ENCODE measurements at places on chromosomes 2 and 18.

- no peak for DNase-seq
Observed at GRCh38 chr2:46010223-46010924, 286.8 kb upstream of the EPAS1 start.

DNA sequence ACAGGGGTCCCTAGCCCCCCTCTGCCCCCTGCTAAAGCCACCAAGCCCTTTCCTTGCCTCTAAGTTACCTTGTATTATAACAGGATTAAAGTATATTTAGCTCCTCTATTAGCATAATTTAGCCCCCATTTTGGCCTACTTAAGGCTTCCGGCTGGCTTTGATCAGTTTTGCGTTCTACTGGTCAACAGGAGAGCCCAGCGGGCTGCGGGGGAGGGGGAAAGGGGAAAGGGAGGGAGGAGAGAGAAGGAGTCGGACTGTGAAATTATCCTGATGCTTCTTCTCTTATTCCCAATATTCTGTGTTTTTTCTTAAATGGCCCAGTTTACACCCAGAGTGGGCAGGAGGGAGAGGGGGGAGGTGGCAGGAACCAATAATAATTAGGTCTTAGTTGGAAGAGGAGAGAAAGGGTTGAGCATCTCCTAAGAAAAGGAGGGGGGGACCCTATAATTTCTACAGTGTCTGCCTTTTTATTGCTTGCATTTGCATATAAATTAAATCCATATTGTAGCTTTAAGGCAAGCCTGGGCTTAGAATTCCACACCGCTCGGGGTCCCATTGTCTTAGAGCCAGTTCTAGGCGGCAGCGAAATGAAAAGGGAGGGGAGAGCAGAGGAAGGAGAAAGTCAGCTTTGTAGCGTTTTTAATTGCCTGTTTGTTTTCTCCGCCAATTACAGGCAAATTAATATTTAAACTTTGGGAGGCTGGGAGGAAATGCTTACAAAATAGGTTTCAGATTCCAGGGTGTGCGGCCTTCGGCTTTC lies 39.6 kb downstream of the EN1 start:
- DNase-seq, result no peak

- DNase-seq, result no peak
Observed at GRCh38 chr2:170152421-170152820, 25.5 kb upstream of the MYO3B start.

DNA sequence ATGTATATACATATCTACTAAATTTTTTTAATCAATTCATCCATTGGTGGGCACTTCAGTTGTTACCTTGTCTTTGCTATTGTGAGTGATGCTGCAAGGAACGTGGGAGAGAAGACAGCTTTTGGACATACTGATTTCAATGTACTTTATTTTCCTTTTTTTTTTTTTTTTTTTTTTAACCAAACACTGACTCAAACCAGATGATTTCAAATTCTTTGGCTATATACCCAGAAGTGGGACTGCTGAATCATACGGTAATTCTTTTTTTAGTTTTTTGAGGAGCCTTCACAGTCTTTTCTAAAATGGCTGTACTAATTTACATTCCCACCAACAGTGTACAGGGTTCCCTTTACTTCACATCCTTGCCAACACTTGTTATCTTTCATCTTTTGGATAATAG lies 204.7 kb downstream of the INSIG2 start:
- no peak for DNase-seq

- DNase-seq, result peak; percentile 4
Observed at GRCh38 chr2:19312949-19313348, 45.5 kb downstream of the OSR1 start.

- DNase-seq, result peak; percentile 59
Observed at GRCh38 chr2:231932711-231932970, 6.4 kb upstream of the NPPC start.

GRCh38 chr2:134482131-134482723 lies 228.4 kb downstream of the MGAT5 start:
- no peak for DNase-seq

DNA sequence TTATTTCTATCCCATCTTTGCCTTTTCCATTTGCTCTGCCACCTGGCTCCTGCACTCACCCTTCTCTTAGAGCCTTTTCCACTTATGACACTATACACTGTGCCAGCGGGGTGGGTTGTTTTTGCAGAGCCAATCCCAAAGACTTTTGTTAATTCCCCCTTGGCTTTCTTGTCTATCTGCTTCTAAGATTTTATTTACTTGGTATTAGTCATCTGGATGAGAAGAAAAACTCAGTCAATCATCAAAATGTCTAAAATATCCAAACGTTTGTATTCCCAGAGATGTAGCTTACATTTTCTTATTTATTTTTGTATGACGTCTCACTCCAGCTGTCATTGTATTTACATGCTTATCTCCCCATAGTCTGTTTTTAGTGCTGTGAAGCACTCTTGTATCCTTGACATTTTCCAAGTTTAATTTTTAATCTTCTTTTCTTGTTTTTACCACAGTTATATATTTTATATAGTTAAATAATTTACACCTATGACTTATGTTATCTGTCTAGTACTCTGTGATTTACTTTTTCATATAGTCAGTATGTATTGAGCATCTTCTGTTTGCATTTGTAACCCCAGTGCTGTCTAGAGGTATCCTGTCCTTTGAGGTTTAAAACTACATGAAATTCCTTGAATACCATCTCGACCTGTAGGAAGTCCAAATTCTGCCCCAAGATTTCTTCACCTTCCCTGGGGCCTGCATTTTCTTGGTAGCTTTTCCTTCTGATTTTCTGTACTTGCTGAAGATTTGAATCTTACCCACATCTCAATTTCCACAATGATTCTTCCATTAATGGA lies 55.1 kb downstream of the COL4A3 start:
- no peak for DNase-seq

DNA sequence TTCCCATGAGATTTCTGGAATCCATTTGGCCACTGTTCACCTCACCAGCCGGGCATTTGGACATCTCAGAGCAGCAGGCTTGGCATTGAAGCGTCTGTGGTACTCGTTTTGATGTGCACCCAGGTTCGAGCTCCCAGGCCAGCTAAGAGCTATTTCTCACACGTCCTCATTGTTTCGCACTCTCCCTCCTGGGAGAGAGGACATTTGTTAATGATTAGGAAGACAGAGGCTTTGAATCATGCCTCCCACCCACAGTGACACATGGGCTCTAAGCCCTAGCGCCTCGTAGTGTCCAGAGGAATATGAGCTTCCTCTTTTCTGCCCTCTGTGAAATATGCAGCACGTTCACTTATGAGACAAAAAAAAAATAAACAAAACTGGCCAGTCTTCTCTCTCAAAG lies 361.8 kb downstream of the RND3 start:
- DNase-seq, result no peak

DNA sequence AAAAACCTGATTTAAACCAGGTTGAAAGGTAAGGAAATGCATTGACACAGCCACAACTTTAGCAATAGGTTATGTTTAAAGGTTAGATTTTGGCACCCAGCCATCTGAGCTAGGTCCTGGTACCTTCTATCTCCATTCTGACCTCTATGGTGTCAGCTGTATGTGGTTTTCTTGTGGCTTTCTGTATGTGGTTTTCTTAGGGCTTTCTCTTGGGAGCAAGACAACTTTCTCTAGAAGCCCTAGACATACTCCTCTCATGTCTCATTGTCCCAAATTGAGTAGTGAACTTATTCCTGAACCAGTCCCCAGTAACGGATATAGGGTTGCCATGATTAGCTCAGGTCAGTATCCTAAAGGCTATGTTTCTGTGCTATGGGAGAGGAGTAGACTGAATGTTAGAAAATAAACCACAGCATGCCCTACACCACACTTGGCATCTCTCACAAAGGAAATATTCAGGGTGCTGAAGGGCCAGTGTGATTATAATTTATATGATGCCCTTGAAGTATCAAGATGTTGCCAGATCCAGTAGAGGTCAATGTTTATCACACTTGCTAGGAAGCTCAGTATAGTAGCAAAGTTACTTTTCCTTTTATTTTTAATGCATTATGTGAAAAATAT lies 176.1 kb downstream of the CAPN13 start:
- peak; percentile 46 for DNase-seq

DNA sequence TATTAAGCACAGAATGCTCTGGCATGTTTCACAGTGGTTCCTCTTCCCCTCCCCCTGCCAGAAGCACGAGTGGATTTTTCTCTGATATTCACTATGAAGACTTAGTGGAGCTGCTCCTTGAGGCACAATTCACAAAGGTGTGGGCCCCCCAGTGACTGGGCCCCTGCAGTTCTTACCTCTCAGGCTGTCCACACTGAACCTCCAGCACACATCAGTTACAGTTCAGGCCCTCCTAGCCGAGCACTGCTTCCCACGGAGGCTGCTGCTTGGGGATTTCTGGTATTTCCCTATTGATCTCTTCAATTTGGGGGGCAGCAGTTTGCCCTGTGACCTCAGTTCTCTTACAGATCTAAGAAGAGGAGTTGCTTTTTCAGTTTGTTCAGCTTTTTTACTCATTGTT lies 236.1 kb downstream of the SH3RF3 start:
- no peak for DNase-seq

DNA sequence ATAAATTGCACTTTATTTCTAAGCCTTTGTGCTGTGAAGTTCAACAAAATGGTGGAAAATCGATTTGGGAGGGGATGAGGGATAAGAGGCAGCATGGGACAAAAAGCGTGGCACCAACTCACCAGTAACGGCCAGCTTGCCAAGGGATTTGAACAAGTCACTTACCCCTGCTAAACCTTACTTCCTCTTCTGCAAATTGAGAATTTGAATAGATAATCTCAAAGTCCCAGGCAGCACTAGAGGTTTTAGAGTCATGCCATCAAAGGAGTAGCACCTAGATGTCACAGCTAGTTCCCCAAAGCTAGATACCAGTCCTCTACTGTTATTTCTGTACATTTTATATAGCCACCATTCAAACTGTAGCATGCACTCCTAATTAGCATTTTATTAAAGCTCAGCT lies 83.7 kb upstream of the VRK2 start:
- no peak for DNase-seq

Measured in NCI-H226 (cell line).